ENCODE measurements at places on chromosomes 5 and 9.

DNA sequence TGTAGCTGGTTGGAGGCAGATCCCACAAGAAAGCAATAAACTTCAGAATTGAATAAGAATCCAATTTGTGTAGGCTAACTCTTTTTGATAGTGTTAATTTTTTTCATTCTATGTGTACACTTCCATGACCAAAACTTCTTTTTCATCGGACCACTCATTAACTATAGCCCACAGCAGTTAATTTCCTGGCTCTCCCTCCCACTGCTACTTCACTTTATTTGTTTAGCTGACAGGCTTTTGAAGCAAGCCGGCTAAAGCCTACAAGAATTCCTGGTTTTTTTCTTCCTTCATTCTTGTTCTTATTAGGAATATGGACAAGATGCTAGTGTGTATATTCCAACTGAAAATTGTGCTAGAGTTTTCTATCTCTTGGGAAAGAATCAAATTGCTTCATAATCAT, 329.2 kb upstream of the CCNH start:
- DNase-seq: no peak

GRCh38 chr5:82376307-82376706, 98.2 kb upstream of the RPS23 start:
- DNase-seq: no peak

DNA sequence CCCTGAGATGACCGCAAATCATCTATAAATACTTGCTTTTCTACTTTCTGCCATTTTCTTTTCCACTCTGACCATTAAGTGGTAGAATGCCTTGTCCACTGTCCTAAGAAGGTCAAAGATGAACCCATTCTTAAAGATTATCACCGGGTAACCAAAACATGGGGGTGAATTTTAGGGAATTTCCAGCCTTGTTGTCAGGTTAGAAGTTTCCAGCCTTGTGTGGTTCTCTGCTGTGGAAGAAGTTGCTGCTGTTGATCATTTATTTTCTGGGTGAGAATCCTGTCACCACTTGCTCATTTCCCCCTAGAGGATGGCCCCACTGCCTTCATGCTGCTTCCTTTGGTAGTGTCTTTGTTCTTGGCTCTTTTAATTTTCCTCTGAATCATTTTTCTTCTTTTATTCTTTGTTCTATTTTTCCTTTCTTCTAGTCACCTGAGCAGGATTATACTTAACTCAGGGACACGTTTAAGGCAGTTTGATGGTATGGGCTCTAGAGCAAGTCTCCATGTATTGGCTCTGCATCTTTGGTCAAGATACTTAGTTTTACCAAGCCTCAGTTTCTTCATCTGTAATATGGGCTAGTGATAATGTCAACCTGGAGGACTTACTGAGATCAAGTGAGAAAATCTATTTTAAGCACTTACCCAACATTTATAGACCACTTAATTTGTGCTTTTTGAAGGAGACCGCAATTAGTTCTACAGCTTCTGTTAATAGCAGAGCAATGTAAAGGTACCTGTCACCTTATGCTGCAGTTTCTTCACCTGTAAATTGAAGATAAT, 266.2 kb downstream of the ARHGAP26 start:
- no peak for DNase-seq

DNA sequence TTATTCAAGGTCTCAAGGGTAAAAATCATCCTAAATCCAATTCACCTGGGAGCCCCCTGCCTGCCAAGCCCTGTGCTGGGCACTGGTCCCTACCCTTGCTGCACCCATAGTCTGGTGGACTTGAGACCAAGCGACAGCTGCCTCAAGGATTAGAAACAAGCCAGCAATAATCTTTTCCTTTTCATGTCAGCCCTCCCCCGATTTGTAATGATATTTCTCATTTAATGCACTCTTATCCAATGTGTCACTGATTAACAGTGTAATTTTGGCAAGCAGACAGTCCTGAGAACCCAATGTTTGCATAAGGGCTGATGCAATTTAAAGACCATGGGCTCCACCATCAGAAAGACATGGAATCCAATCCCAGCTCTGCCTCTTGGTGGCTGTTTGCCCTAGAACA, 108.9 kb downstream of the ACTL7B start:
- DNase-seq: no peak

- no peak for DNase-seq
Measured at GRCh38 chr5:6656680-6657079, 23.4 kb downstream of the SRD5A1 start.

DNA sequence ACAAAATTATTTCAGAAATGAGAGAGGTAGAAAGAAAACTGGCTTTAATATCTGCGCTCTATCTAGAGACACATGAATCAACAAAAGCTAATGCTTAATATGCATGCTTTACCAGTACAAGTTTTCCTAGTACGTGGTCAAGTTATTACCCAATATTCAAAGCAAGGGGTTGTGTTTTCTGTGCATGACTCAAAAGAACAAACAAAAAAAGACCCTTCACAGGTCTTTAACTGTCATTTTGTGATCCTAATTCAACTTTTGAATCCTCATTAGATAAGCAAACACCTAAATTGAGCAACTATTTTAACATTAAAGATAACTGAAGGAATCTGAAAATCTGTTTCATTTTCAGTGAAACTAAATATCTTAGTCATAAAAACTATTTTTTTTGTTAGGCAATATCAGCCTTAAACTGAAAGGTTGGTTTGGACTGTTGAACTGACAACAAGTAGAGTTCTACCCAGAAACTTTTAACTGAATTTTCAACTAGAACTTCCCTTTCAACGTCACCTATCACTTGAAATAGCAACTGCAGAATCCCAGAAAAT, 12.5 kb downstream of the ST8SIA4 start:
- no peak for DNase-seq

- no peak for DNase-seq
Measured at GRCh38 chr9:10525972-10526371, 86.8 kb downstream of the PTPRD start.

GRCh38 chr9:63817622-63818518, 1467.1 kb downstream of the FOXD4L5 start:
- peak; percentile 45 for DNase-seq

DNA sequence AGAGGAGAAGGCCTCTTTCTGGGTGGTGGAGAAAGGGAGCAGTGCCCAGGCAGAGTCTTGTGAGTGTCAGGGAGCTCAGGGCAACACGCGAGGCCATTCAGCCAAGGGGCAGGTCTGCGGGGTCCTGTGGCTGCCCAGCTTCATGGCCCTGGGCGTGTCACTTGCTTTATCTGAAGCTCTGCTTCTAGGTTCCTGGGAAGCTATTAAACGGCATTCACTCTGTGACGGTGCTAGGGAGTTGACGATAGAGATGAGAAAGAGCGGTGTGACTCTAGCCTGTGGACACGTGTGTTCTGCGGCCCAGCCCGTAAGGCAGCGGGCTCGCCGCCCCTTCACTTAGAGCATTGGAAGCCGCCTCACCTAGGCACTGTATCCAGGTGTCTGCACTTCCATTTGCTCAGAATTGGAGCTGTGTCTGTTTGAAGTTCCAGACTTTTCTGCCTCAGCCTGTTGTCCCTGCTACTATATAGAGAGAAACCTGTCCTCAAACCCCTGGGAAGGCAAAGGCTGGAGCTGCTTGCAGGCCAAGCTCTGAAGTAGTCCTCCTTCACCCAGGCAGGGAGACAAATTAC, 88.3 kb downstream of the PHF2 start:
- DNase-seq: peak; percentile 9

DNA sequence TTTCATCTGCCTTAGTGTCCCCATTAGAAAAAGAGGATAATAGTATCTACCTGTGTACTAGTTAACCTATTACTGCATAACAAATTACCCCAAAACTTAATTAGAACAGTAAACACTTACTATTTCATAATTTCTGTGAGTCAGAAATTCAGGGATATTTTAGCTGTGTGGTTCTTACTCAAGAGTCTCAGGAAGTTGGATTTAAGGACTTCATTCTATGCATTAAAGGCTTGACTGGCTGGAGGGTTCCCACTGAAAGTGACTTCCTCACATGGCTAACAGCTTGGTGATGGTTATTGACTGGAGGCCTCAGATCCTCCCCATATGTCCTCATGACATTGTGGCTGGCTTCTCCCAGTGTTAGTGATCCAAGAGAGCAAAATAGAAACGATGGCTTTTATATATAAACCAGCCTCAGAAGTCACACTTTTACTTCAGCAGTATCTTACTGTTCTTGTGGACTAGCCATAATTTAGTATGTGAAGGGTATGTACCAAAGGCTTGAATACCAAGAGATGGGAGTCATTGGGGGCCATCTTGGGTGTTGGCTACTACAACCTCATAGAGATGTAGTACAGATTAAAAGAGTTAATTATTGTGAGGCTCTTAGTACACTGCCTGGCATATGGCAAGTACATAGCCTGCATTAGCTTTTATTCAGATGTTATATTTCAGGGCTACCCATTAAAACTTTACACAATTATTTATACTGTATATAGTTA, 9.9 kb downstream of the RAD23B start:
- no peak for DNase-seq

DNA sequence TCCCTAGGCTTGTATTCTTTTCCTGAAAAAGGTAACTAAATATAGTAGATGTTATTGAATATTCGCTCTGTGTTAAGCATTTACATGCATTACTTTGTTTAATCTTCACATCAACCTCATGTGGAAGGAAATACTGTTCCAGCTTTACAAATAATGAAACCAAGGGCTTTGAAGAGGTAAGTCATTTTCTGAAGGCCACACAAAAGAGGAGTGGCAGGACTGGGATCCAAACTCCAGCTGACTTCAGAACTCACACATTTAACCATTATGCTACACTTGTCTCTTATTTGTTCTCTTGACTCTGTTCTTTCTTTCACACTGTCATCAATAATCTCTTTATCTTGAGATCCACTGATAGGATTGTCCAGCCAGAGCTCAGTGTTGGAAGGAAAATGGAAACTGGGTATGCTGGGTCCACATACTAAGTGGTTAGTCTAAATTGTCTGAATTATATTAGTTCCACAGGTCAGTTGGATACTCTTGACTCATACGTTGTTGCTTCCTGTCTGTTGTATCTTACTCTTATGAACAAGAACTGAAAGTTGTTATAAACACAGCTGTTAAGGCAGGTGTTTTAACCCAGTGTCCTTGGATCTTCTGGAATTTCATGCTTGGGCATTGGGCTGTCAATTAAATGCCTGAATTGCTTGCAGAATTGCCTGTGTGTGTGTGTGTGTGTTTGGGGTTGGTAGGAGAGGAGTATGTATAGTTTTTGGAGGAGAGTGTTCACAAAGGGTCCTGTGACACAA, 65.6 kb downstream of the TLE4 start:
- no peak for DNase-seq

GRCh38 chr9:15420796-15421195, 1.9 kb upstream of the SNAPC3 start:
- DNase-seq: no peak

GRCh38 chr5:17238521-17239041, 21.1 kb downstream of the BASP1 start:
- DNase-seq: no peak

GRCh38 chr5:109701252-109701651, 11.5 kb downstream of the MAN2A1 start:
- DNase-seq: no peak

DNA sequence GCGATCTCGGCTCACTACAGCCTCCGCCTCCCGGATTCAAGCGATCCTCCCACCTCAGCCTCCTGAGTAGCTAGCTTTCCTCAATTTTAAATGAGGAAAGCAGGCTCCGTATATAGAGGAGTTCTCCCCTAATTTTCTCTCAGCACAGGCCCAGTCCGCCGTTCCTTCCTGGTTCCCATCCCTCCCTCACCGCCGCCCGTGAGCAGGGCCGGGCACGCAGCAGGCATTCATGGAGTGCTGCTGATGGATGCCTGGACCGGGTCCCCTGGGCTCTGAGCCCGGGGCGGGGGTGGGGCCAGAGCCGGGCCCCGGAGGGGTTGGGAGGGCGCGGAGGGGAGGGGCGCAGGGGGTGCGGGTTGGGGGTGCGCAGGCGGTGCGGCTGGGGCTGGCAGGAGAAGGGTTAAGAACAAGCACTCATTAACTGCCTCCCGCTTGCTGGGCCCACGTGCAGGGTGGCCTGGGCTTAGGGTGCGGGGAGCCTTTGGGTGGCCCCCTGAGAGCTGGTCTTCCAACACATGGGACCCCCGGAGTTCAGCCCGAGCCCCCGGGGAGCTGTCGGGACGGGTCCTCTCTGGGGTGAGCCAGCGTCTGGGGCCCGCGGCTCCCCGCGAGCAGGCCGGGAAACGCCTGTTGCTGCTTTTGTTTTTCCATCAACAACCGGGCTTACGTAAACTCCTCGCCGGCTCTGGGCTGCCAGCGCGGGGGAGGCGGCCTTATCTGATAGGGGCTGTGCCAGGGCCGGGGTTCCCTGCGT, 33.7 kb downstream of the LHX2 start:
- no peak for DNase-seq

DNA sequence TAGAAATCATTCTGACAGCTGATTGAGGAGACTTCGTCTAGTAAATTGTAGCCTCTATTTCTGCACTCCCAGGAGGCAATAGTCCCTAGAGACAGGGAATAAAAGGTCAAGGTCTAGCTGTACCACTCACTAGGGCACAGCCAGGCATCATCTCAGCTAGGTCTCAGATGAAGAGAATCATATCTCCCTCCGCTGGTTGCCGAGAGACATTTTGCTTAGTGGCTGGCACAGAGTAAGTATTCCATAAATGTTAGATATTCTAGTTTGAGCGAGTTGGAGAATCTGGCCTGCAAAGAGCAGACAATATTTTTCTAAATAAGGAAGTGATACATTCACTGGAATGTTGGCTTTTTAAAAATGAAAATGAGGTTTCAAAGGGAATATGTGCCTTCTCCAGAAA, 180.4 kb upstream of the ACTBL2 start:
- no peak for DNase-seq

GRCh38 chr5:66138637-66139317, 5.3 kb upstream of the SREK1 start:
- no peak for DNase-seq

- no peak for DNase-seq
Measured at GRCh38 chr5:25224316-25224982, 579.7 kb upstream of the CDH10 start.

DNA sequence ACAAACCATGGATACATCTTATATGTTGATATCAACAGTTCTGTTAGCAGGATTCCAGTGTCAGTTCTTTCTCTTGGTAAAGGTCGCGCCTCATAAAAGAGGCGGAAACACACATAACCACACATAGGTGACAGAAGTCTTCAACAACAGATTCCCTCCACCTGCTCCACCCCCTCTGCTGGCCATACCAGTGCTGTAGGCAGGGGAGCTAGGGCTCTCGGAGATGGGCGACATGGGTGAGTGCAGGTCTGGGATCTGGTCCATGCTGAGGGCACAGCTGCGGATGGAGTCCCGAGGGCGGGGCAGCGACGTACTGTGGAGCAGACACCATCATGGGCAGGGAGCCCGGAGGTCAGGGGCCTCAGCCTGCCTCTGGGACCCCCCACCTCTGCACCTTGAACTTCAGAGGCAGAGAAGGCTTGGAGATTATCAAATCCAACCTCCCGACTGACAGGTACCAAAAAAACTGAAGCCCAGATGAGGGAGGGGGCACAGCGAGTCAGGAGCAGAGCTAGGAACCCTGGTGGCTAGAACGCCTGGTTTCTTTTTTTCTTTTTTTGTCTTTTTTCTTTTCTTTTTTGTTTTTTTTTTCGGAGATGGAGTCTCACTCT, 12.0 kb upstream of the TOR2A start:
- DNase-seq: no peak

Measured in right hindlimb (tissue), 1 donor.